ENCODE measurements at places on chromosomes 13 and 19.
A peak's percentile ranks its signal among the peaks of the same experiment; 100 is the strongest.

DNA sequence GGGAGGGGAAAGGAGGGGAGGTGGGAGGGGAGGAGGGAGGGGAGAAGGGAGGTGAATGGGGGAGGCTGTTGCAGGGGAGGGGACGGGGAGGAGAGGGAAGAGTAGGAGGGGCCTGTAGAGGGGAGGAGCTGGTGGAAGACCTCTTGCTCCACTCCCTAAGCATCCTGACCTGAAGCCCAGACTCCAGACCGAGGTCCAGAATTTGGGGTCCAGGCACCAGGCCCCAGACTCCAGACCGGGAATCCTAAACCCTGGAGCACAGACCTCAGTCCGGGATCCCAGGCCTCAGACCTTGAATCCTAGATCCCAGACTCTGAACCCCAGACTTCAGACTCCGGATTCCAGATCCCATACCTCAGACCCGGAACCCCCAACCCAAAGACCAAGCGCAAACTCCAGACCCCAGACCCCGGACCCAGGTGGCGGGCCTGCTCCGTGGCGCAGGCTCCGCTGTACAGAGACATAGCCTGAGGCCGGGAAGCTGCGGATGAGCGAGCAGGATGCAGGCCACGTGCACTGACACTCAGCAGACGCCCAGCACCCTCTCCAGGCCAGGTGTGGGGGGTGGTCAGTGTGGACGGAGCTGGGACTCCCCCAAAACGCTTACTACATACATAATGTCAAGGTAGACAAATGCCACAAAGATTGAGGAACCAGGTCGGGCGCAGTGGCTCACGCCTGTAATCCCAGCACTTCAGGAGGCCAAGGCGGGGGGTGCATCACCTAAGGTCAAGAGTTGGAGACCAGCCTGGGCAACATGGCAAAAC lies 710 bp upstream of the BTBD2 start:
- peak; percentile 49 for DNase-seq

- no peak for DNase-seq
Observed at GRCh38 chr19:2686360-2686759, 16.1 kb downstream of the GNG7 start.

- no peak for DNase-seq
Observed at GRCh38 chr13:31204592-31204991, 4.8 kb downstream of the B3GLCT start.

DNA sequence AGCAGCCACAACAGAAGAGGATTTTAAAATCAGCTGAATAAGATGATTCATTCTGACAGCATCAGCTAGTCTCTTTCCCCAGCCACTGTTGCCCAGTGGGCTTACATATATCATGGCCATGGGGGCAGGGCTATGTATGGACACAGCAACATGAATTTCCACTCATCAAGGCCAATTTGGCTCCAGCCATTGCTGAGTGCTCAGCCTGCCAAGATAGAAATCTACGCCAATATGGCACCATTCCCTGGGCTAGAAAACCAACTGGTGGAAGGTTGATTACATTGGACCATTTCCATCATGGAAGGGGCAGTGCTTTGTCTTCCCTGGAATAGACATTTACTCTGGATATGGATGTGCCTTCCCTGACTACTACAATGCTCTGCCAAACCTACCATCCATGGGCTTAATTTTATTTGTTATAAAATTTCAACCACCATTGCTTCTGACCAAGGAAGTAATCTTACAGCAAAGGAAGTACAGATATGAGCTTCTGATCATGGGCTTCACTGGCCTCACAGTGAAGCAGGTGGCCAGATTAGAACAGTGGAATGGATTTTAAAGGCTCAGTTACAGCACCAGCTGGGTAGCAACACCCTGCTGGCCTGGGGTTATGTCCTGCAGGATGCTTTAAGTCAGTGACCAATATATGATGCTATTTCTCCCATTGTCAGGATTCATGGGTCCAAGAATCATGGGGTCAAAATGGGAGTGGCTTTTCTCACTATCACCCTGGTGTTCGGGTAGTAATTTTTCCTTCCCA lies 9.8 kb upstream of the ALOX5AP start:
- no peak for DNase-seq

- peak; percentile 99 for DNase-seq
Observed at GRCh38 chr19:47663911-47664771, 49.1 kb upstream of the EHD2 start.

GRCh38 chr13:113855931-113856715 lies 7.8 kb downstream of the GAS6 start:
- no peak for DNase-seq

- no peak for DNase-seq
Observed at GRCh38 chr19:7994114-7994513, 11.3 kb downstream of the ELAVL1 start.

DNA sequence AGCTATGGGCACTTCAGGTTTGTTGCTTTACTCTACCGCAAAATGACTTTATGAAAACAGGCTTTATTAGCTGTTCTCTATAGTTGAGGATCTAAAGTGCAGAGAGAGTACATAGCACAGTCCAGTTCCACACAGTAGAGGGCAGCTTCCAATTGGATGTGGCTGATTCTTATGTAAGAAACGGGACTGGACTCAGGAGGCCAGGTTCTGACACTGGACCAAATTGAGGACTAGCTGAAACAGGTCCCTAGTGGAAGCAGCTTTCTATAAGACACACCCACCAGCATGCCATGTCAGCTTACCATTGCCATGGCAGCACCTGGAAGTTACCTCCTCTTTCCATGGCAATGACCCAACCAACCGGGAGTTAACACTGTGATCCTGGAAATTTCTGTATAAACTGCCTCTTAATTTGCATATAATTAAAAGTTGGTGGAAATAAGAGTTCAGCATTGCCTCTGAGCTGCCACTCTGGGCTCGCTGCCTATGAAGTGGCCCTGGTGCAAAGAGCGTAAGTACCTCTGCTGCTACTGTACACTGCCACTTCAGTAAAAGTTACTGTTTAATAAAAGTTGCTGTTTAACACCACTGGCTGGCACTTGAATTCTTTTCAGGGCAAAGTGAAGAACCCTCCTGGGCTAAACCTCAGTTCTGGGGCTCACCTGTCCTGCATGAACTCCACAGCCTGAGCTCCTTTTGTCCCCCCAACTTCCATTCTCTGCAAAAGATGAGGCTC lies 211.9 kb upstream of the SLC10A2 start:
- no peak for DNase-seq

DNA sequence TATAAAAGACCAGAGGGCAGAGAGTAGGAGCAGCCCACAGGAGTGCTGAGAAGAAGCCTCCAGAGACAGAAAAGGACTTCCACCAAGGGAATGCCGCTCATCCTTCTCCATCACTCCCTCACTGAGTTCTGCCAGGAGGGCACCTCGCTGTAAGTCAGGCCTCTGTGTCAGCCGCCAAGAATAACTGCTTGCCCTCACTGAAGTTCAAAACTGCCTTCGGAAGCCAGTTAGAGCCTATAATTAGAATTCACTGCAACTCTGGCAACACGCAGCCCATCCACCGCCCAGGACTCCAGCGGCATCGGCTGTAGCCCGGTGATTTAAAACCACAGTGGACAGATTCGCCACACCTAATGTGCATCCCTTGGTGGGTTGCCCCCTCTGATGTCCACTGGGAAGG lies 281.8 kb upstream of the ZNF507 start:
- DNase-seq = no peak

GRCh38 chr19:42363614-42364346 lies 26.3 kb downstream of the CNFN start:
- DNase-seq = no peak

DNA sequence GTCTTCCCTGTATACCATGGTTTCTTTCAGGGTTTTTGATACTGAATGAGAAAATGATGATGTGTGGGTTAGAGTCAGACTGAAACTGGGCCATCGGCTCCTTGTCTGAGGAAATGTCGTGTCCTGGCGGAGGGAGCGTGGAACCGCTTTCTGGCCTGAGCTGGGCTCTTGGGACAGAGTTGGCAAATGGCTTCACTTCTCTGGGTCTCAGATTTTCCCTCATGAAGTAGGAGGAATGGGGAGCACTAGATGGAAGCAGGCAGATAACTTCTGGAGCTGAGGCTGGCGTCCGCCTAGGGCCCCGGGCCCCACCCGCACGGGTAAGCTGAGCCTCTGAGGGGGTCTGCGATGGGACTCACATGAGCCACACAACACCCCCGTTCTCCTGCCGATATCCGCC lies 133.3 kb upstream of the WASF3 start:
- DNase-seq = no peak

DNA sequence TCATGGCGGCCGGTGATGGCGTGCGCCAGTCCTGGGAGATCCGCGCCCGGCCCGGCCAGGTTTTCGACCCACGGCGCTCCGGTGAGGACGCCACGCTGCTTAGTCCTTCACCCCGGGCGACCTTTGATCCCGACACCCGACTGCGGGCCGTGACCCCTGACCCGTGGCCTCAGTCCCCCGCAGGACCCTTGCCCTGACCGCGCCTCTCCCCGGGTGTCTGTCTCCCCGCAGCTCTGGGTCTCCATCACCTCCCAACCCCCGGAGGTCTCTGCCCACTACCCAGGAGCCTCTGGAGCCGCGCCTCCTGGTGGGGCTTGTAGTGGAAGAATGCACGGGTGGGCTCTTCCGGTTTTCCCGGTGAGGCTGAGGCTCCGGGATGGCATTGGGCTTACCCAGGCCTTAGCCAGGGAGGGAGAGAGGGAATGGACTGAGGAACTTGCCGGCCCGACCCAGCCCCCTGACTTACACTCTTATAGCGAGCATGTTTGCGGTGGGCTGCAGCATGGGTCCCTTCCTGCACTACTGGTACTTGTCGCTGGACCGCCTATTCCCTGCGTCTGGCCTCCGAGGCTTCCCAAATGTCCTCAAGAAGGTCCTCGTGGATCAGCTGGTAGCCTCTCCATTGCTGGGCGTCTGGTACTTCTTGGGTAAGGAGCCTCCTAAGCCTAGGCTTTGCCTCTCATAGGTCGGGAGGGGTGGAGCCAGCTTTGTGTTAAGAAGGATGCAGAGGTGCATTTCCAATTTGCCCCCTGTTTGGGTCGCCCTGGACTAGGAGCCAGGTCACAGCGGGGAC lies 566 bp downstream of the MPV17L2 start:
- DNase-seq = no peak

DNA sequence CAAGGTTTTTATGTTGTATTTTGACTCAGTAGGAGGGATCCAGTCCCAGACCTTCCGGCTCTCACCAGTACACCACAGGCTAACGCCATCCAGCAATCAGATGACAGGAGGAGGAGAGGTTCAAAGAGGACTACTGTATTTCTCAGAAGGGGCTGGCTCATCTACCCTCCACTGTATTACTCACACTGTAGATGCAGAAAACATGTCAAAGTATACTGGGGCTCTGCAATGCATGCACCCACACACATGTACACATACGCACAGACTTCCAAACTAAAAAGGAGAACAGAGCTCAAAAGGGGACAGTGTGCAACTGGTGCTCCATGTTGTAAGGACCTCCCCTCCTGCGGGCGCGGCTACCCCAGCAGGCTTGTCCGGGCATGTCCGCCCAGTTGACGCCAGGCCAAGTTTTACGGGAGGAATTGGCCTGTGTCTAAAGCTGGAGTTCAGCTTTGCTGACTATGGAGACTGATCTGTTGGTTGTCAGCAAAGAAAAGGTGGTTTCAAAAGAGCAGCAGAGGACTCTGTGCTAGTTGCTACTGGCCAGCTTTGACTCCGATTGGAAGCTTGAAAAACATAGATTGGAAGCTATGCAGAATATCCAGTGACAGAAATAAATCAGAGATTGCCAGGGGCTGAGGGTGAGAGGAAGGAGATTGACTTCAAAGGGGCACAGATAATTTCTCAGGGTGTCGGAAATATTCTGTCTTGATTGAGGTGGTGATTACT lies 314.2 kb downstream of the DLEU7 start:
- peak; percentile 88 for DNase-seq

DNA sequence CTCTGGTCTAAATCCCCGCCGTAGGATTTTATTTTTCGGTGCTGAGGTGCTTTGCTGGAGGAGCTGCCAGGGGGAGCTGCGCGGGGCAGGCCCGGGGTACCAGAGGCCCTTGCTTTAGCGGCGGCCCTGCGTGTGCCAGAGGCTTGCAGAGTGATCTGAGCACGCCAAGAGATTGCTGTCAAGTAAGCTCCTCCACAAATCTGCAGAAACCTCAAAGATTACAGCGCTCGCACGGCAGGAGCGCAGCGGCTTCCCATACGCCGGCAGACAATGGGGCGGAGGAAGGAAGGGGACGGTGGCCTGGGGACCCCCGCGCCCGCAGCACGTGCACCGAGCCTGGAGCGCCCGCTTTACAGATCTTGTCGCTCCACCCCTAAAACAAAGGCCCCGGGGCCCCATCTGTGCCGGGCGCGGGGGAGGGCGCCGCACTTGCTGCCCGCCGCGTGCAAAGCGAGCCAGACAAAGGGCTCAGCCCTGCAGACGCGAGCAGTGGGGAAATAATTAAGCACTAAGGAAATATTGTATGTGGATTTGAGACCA lies 9.1 kb upstream of the C19orf12 start:
- DNase-seq = no peak

DNA sequence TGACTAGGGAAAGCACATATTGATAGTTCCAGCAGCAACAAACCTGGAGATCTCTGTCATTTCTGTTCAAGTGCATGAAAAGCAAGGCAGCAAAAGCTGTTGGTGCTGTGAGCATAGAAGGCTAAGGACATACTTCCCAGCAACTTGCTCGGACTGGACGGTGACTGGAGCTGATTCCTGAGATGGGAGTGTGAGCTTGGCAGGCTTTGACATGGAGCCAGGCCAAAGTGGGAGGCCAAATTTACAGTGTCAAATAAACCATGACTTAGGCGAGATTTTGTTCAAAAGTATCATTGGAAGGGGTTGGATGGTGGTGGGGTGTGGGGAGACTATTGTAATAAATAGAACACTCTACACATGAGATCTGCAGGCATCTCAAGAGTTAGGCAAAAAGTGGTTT lies 5.9 kb upstream of the ARGLU1 start:
- no peak for DNase-seq

DNA sequence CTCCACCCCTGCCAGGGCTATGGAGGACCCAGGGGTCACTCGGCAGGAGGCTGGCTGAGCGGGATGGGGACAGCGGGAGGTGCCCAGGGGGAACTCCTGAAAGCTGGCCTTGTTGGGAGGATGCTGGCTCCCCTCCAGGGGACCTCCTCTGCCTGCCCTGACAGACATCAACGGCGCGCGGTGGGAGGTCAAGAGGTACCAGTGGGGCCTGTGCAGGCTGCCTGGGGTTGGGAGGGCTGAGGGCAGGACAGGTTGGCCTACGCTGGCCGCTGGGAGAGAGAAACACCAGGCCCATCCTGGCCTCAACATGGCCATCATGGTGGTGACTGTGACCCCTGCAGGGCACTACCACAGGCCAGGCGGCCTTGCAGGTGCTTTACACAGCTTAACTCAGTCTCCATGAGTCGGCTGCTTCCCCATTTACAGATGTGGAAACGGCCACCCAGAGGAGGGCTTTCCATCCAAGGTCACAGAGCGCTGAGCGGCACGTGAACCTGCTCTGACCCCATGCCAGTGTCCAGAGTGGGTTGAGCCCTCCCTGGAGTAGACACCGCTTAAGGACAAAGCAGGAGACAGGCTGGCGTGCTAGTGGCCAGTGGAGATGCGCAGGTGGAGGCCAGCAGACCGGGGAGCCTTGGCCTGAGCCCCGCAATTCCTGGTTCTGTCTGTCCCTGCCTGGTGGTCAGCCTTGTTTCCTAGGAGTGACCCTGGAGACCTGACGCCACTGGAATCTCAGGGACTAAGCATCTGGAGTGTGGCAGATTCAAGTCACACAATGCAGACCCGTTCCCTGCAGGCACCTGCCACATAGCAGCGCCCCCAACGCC lies 27.6 kb downstream of the CEBPG start:
- no peak for DNase-seq

GRCh38 chr13:90918536-90918935 lies 429.0 kb upstream of the MIR17HG start:
- DNase-seq = no peak

GRCh38 chr19:10417541-10418234 lies 2.6 kb upstream of the PDE4A start:
- DNase-seq = no peak

- no peak for DNase-seq
Observed at GRCh38 chr19:5394551-5395505, 54.2 kb upstream of the PTPRS start.

All from AG09309 (cell line).